Activated CD4-positive, alpha-beta T cell treated with anti-CD3 and anti-CD28 coated beads, Interleukin-2, amount 10 ng/mL, durations not matched to agents 7 days and 5 days (primary cell): ENCODE measurements at places on chromosomes 11 and 22.
A peak's percentile ranks its signal among the peaks of the same experiment; 100 is the strongest.

DNA sequence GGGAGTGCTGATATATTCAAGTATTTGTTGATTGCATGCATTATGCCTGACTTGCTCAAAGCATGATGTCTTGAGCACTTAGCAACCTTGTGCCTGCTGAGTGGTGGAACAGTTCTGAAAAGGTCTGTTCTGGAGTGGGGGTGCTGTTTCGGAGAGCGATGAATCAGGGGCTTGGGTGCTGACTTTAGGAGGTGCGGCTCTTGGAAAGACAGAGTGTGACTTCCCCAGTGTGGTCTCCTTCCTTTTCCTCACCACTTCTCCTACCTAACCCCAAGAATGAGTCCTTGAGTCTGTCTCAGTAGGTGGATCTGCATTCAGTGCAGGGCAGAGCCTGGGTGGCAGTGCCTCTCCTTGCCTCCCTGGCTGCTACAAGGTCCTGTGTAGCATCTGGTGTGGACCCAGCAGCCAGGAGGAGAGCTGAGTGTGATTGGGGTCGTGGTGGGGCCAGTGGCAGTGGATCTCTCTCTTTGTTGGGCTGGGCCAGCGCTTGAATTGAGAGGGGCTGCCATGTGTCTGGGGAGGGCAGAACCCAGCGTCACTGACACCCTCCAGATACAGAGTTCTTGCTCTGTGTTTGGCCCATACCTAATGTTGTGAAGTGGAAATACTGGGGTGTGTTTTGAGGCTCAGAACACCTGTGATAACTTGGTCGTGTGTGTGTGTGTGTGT is 35.9 kb downstream of the ST3GAL4 start:
- DNase-seq, result no peak

DNA sequence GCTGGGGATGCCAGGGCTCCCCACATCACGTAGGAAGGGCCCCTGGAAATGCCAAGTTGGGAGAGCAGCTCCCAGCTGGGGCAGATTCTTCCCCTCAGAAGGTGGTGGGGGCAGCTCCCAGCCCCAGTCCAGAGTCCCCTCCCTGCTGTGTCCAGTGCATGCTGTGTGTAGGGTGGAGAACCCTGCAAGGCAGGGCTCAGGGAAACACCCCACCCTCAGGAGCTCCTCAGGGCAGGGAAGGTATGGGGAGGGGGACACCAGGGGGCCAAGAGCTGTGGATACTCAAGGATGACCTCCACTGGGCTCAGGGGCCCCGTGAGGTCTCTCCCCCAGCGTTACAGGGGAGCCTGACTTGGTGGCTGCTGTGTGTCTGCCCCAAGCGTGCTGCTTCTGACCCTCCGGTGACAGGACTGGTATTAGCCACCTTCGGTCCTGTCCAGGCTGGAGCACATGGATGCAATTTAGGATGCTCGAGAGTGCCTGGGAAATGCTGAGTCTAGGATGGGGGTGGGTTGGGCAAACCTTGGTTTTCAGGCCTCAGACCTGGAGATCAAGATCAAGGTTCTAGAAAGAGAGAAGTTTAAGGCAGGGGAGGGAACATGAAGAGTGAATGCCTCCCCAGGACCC is 16.1 kb upstream of the CABP7 start:
- DNase-seq, result no peak

DNA sequence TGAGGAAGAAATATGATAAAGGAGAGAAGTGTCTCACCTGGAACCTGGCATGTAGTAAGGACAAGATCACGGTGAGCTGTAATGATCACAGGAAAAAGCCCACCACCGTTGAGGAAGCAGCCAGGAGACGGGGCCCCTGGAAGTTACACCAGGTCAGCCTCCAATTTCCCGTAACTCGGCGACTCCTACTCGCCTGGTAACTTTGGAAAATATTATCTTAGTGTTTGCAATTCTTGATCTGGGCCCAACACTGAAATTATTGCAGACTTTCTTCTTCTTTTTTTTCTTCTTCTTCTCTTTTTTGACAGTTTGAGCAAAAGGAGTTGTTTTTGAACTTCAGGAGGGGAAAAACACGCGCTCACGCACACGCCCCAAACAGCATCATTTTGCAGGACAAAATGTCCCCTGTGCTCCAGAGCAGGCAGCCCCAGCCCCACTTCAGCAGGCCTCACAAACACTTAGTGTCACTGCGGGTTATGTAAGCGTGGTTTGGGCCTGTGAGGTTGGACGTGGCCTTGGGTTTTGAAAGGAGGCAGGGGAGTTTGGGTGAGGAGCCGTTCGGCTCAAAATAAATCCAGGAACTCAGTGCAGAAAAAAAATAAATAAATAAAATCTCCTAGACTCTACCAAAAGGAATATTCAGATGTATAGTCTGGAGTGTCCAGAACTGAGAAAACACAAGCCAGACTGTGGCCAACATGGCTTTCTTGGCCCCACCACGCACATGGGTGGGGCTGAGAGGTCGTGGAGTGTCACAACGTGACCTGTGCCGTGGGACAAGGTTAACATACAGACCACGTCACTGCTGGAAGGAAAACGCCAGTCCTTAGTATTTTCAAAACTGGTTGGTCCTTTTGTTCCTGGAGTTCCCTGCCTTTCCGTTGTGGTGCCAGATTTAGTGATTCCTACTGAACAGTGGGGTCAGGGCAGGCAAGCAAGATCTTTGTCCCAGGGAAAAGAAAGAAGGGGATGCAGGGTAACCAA is 26.3 kb upstream of the MN1 start:
- no peak for DNase-seq

DNA sequence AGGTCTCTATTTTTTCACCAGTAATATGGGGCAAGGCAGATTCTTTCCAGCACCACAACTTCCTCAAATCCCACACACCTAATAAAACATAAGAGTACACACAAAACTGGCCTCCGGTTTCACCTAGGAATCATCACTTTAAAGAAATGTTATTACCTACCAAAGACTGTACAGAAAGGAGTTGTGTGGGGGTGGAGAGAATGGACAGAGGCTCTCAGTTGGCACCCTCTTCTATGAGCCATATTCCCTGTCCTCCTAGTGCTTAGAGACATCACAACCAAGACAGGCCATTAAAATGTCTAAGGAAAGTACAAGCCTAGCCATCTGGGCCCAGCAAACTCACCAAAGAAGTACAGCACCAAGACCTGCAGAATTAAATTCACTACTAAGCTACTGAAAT is 56.1 kb downstream of the RBFOX2 start:
- DNase-seq, result no peak

GRCh38 chr11:114281388-114281956 is 14.7 kb upstream of the NNMT start:
- no peak for DNase-seq

DNA sequence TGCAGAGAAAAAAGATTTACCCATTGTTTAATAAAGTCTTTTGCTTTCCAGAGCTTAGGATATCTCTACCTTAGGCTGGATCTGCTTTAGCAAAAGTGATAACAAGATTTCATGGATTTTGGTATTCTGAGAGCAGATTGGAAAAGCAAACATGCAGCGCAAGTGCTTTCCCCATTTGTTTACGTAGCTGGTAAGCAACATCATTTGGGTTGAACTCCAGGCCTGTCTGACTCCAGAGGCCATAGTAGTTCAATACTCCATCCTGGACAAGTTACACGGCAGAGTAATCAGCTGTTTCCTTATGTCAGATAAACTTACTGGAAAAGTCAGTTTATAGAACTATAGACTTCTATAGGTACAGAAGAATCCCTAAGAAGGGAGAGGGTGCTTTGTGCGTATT is 40.6 kb upstream of the TNRC6B start:
- no peak for DNase-seq

- no peak for DNase-seq
These were observed 23.4 kb upstream of the KRTAP5-6 start for GRCh38 chr11:1673446-1674172.

DNA sequence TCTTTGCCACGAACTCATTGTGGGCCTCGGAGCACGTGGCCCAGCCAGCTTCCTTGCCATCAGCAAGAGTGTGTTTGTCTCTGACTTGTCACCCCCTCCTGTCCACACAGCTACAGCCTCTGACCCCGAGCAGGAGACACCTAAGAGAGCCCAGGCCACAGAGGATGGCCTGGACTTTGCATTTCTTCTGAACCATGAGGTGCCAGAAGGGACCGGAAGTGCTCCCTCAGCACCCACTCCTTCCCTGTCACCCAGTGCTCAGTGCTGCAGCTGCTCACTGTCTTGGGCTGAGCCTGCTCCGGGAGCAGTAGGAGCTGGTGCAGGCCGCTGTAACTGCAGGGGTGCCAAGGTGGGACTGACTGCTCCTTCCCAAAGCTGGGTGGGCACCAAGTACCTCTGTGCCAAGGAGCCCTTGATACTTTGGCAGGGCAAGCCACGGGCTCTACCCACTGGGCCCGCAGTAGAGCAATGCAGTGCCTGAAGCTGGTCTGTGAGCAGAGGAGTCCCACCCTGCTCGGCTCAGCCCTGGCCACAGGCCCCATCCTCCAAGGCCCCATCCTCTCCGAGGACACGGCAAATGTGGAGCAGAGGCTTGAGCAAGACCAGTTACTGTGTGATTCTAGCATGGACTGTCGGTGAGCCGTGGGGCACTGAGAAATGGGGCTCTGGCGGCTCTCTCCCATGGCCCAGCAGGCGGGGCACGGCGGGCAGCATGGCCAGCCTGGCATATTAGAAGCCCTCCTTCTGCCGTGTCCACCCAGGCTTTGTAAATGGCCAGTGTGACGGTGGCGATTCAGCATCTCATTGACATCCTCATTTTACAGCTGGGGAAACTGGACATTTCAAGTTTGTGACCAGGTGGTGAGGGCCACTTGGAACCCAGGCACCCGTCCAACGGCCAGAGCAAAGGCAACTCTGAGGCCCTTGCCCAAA is 6.3 kb downstream of the GRK2 start:
- peak; percentile 52 for DNase-seq

- no peak for DNase-seq
These were observed 3.1 kb downstream of the HDHD5 start for GRCh38 chr22:17155941-17156340.

GRCh38 chr11:84691830-84692229 is 935.3 kb downstream of the DLG2 start:
- no peak for DNase-seq

DNA sequence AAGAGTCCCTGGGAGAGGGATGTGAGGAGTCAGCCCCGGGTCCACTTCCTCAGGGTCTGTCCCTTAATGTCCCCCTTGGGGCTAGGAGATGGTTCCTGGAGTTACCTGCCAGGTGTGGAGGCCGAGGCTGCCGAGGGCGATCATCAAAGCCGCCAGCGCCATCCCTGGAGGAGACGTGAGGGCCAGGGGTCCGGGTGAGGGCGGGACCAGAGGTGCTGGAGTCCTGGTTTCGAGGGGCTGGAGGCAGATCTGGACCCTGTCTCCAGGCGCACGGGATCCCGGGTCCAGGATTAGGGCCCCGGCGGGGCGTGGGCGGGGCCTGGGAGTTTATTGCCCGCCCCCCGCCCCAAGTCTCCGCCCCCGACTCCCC is at the start of gene ART5:
TSS of gene ART5 (minus strand) at position 292 of the 370 bp plus-strand sequence. CDS start at position 162, 130 bp downstream.
- DNase-seq, result no peak

GRCh38 chr22:46933040-46933930 is 170.8 kb downstream of the TBC1D22A start:
- no peak for DNase-seq

DNA sequence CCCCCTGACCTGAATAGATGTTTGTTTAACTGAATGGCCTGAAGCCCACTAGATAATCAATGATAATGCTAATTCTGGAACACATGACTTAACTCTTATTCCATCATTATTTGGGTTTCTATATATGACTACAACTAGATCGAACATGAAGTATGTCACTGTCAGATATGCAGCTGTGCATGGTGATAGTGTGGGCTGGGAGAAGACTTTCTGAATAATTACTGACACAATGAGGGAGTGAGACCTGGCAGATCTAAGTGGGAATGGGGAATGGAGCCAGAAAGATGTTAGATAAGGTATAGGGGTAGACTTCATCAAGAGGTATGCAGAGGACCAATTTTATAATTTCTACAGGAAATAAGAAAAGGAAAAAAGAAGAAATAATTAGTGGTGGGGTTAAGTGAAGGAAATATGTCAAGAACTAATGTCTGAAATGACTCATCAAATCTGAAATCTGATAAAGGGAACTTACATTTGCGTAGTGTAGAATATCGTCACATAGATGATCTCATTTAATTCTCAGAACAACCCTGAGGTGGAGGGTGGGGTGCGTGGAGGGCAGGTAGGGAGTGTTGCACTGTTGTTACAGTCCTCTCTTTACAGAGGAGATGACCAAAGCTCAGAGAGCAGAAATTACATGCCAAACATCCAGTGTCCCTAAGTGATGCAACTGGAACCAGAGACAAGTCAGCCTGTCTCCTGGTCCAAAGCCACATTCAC is 68.2 kb upstream of the EED start:
- DNase-seq, result peak; percentile 37
